ENCODE measurements at places on chromosomes 4 and X.

GRCh38 chr4:41763729-41764128, 15.2 kb upstream of the PHOX2B start:
- no peak for DNase-seq

DNA sequence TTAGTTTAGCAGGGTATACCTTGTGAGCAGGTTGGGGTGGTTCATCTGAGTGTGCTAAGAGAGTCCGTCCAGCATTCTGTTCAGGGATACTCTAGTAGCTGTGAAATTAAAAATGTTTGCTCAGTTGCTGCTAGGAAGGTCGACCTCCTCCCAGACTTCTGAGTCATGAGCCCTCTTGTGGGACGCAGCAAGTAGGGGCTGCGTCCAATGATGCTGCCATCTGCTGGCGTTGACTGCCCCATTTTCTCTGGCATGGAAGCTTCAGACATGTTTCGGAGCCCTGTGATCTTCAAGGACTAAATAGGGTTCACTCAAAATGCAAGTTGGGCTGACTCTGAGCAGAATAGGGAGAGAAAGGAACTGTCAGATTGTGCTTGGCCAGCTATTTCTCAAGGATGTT, 201.0 kb upstream of the ARSJ start:
- DNase-seq, result no peak

DNA sequence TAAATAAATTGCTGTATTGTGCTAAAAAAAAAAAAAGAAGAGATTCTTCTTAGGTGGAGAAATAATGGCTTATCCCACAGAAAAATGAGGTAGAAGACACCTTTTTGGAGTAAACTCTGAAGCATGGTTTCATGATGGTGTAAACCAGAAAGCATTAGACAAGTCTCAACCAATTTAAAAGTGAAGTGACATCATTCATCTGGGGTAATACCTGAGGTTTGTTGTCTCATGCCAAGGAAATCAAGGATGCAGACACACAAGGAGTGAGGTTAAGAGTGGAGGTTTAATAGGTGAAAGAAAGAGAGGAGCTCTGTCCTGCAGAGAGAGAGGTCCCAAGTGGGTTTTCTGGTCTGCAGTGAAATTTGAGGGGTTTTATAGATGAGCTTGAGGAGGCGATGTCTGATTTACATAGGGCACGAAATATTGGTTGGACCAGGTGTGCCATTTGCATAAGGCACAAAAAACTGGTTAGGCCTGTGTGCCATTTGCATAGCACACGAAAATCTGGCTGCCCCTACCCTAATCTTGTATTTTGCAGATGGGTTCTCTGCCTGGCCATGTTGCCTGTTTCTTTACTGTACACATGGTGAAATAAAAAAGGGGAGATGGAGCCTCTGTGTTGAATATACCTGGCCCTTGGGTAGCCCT, 25.0 kb upstream of the CWH43 start:
- DNase-seq, result no peak

DNA sequence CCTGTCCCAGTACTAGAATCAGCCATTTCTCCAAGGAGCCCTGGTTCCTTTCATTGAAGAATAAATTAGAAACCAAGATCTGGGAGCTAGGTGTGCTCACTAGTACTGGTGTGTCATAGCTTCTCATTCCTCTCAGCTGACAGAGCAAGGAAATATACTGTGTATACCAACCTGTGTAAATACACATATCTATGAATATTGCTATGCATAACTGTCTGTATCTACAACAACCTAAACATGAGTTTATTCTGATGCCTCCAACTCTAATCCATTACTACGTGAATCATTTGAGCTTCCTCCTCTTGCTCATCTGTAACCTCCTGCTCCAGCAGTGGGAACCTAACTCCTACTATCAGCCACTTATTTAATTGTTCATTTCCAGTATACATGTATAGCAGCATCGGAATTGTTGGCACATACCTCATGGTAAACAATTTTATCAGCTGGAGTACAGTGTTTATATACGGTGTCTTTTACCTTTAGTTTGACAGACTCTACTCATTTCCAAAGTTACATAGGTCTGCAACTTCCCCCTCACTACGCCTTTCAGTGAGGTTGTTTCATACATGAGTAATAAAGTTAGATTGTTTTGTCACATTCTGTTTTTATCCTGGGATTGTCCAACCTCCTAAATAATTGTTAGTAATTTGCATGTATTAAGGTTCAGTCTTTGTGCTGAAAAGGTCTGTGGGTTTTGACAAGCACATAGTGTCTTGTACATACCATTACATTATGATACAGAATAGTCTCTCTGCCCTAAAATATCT, 7.1 kb upstream of the SCRG1 start:
- no peak for DNase-seq

- DNase-seq, result no peak
Measured at GRCh38 chrX:56795309-56795868, 66.3 kb downstream of the NBDY start.

DNA sequence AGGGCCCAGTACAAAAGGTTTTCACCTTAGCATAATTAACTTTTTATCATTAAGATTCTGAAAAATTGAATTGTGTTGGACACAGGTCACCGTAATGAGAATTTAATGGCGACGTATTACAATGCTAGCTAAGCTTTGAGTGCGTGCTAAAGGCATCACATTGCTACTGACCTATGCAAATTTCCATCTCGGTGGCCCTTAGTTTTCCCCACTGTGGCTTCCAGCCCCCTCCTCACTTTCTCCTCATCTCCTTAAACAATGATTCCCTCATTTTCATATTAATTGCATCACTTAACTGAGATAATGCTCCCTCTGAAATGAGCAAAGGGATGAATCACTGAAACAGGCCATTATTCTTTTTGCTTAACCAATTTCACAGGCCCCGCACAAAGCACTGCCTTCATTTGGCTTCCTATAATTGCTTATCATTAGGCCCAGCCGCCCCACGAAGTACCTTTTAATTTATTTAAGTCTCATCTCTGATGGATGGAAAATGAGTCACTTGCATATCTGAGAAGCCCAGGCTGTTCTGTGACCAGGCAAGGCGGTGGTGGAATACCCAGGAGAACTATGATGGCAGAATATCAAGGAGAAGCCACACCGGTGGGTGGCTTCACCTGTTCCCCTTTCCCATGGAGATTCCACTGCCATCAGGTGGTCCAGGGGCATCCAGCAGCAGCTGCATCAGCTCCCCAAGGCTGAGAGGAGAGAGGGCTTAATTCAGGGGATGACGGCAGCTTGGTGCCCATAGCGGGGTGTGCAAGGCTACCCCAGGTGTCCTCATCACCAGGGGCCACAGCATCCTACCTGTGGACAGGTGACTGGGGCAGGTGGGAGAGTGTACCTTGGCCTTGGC, 223.8 kb upstream of the BOD1L1 start:
- no peak for DNase-seq

DNA sequence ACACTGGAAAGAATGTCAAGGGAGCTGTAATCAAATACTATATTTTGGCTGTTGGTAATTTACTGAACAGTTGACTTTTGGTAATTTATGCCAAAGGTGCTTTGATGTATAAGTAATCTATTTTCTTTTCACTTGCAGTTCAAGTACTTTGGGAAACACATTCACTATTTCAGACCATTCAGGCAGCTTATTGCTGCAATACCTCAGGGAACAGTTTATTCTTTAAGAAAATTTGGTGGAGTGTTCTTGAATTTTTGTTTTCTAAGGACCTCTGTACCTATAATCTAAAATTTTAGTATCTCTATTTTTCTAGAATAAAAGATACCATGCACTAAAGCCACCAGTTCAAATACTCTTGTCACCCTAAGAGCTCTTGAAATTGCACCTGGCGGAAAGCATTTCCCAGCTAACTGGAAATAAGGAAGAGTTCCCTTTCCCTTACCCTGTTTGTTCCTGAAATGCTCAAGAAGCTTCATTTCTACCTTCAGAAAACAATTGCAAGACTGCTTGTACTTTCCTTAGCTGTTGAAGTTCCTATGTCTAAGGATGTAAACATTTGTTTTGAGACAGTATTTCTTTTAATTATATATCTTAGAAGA, 633.5 kb upstream of the FAT1 start:
- no peak for DNase-seq

- DNase-seq, result no peak
Measured at GRCh38 chr4:21469438-21470300, 478.9 kb downstream of the KCNIP4 start.

- no peak for DNase-seq
Measured at GRCh38 chr4:25938366-25938765, 24.3 kb downstream of the SMIM20 start.

- no peak for DNase-seq
Measured at GRCh38 chr4:99529228-99529627, 18.4 kb downstream of the C4orf17 start.

GRCh38 chr4:76616526-76616925, 181.5 kb downstream of the SHROOM3 start:
- no peak for DNase-seq

DNA sequence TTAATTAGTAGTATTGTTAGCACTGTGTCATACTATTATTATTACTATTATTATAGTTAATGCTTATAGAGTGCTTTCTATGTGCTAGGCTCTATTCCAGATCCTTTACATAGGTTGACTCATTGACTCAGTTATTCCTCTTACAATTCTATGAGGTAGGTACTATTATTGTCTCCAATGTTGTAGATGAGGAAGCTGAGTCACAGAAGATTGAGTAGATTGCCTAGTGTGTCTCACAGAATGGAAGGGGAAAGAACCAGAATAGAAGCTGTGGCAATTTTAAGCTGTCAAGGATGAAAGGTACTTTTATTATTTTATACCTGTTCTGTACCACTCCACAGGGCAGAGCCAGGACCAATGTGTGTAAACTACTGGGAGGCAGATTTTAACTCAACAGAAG, 1.9 kb upstream of the TCEAL1 start:
- DNase-seq, result no peak

- DNase-seq, result no peak
Measured at GRCh38 chr4:56276547-56276946, 110.7 kb downstream of the AASDH start.

- no peak for DNase-seq
Measured at GRCh38 chrX:45868425-45868824, 667.7 kb upstream of the DIPK2B start.

- no peak for DNase-seq
Measured at GRCh38 chr4:40256329-40256728, 59.5 kb downstream of the RHOH start.

- no peak for DNase-seq
Measured at GRCh38 chr4:128675083-128675482, 134.4 kb upstream of the JADE1 start.

- no peak for DNase-seq
Measured at GRCh38 chr4:185775792-185776555, 36.0 kb downstream of the SORBS2 start.

GRCh38 chr4:177778623-177779022, 336.4 kb upstream of the AGA start:
- no peak for DNase-seq

GRCh38 chr4:30719454-30720020, 632 bp upstream of the PCDH7 start:
- DNase-seq, result no peak

- no peak for DNase-seq
Measured at GRCh38 chr4:164648849-164649212, 105.1 kb upstream of the SMIM31 start.

GRCh38 chr4:41329361-41329760, 72.6 kb downstream of the UCHL1 start:
- DNase-seq, result no peak

DNA sequence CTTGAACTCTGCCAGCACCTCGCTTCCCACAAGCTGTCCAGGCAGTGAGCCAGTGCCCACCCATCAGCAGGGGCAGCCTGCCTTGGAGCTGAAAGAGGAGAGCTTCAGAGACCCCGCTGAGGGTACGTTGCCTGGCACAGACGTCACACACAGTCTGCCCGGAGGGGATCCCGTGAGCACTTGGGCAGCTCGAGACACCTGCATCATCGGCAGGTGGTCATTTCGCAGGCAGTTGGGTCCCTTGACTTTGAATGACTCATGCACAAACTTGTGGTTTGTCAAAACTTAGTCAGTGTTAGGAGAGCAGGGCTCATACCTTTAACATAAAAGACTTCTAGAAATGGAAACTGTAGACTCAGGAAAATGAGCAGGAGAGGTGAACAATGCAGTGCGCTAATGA, 9.9 kb downstream of the TACC3 start:
- no peak for DNase-seq

- DNase-seq, result no peak
Measured at GRCh38 chr4:41189076-41189475, 25.3 kb downstream of the APBB2 start.

GRCh38 chrX:8720136-8720535, 11.8 kb downstream of the ANOS1 start:
- DNase-seq, result no peak

GRCh38 chrX:2321411-2321810, 179.4 kb downstream of the DHRSX start:
- DNase-seq, result no peak

GRCh38 chrX:21943460-21944135, 3.1 kb downstream of the SMS start:
- DNase-seq, result no peak

- DNase-seq, result no peak
Measured at GRCh38 chr4:41514766-41515481, 23.0 kb upstream of the LIMCH1 start.

DNA sequence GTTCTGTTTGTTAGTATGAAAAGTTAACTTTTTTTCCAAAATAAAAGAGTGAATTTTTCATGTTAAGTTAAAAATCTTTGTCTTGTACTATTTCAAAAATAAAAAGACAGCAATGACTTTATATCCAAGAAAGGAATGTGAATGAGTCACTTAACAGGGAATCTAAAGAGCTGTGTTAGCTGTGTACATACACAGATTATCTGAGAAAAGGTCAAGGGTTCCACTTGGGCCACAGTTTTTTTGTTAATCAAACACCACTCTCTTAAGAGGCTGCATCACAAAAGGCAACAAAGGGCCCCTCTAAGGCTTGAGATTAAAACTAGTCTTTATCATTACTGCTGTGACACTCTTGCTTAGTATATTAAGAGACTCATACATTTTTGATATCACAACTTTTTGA, 82.1 kb downstream of the FIP1L1 start:
- DNase-seq, result no peak

- no peak for DNase-seq
Measured at GRCh38 chrX:72102126-72102525, 29.6 kb downstream of the RTL5 start.

GRCh38 chr4:55547918-55548317, 1.2 kb upstream of the CLOCK start:
- no peak for DNase-seq

DNA sequence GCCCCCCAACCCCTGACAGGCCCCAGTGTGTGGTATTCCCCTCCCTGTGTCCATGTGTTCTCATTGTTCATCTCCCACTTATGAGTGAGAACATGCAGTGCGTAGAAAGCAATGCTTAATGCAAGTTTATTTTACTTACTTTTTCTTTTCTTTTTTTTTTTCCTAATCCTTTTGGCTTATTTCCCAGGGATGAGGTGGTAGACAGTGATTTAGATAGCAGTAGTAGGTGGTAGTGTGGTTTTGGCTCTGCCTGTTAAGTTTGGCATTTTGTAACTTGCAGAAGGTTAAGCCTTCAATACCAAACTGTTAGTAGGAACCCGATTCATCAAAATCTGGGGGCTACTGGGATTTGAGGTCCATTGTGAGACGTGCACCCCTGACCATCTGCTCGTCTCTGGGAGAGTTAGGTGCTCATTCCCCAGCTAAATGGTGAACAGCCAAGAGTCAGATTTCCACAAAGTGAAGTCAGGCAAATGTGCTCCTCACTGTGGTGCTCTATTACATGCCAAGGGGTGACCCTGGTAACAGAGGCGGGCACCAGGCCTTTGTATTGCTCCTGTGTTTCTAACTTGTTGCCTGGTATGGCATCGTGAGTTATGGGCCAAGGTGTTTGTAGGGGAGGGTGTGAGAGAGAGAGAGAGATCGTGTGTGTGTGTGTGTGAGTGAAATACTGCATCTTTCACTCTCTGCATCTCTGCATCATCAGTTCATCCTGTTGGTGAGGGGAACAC, 70.3 kb downstream of the PHOX2B start:
- DNase-seq, result no peak
